ENCODE measurements at places on chromosomes 6 and 20. TPM values are rescaled to one million over a fixed set of nuclear protein-coding genes. Genes with fewer than 3 reads are reported as not detected.

Gene TRIM10
- total RNA-seq = not detected

Gene BPIFB4
- total RNA-seq = not detected

Gene SLCO4A1
- 7.0 TPM for total RNA-seq

Gene COL10A1
- not detected for total RNA-seq

Gene ENPP5
- total RNA-seq = 0.68 TPM

Gene GPSM3
- 8.0 TPM for total RNA-seq

Gene DLGAP4
- total RNA-seq = 105 TPM

Gene HLA-F
- total RNA-seq = 0.98 TPM

Gene UST
- 5.5 TPM for total RNA-seq

Gene KIF6
- total RNA-seq = 2.3 TPM

Gene OPN5
- not detected for total RNA-seq

Measured in neural crest cell (in vitro differentiated cells).